ENCODE measurements at places on chromosomes 6 and 20.

DNA sequence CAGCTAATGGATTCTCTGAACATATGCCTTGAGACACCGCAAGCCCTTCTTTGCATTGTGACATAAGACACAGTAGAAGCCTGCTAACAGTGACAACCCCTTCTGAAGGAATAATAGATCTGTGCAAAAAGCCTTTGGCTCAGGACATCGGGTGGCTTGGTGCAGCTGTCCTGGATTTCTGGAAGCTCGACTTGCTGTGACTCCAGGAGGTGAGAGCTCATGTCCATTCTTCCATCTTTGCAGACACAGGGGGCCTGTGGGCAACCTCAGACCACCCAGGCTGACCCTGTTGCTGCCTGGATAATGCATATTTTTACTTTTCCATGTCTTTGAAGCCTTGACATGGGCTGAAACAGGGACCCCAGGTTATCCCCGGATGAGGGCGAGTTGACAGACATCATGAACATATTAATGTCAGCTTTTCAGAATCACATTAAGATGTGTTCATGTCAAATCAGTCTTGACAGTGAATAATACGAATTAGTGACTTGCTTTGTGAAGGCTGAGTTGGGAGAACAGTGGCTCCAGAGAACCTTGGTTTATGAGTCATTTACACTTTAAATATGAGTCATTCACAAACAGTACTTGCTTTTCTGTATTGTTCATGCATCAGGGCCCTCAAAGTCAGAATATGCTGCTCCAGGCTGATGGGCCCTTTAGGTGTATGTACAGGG lies 66.8 kb upstream of the IYD start:
- peak; percentile 77 for DNase-seq

- no peak for DNase-seq
Measured at GRCh38 chr6:5172041-5172653, 87.0 kb downstream of the PPP1R3G start.

GRCh38 chr6:78618970-78619369 lies 248.4 kb upstream of the IRAK1BP1 start:
- DNase-seq, result no peak

DNA sequence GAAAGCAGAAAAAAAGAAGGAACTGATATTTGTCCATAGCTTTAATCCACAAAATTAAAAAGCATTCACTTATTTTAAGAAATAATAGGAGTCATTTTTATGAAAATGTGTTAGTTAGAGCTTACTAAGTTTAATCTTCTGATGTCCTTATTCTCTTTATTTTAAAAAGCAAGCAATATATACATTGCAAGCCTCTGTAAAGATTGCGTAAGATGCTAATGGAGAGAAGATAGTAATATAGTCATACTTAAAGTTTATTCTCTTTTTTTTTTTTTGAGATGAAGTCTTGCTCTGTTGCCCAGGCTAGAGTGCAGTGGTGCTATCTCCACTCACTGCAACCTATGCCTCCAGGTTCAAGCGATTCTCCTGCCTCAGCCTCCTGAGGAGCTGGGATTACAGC lies 39.7 kb downstream of the AIG1 start:
- no peak for DNase-seq

DNA sequence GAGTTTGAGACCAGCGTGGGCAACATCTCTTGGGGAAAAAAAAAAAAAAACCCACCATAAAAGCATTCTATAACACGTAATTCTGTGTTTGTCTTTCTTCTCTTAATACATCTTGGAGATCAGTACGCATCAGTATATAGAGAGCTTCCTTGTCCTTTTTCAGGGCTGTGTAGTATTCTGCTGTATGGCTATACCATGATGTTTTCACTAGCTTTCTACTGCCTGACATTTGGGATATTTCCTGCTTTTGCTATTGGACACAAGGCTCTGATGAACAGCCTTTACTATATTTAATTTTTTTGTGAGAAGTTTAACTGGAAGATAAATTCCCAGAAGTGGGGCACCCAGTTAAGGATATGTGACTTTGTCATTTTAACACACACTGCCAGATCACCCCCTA lies 7.0 kb downstream of the TRIB3 start:
- DNase-seq, result no peak

DNA sequence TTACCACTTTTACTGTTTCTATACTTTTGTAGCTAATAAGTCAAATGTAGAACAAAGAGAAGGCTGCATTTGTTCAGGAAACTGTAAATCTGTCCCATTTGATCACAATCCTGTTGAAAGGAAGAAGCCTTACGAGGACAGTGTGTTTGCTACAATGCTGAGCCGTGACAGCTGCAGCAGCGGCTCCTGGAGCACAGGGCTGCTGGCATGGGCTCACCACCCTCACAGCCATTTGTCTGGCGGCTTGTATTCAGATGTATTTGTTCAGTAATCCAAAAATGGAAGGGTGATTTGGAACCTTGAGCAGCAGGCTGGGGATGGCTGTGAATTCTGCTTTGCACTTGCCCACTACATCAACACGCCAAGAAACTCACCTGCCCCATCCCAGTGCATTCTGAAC lies 5.7 kb downstream of the TUBB2A start:
- DNase-seq, result no peak

DNA sequence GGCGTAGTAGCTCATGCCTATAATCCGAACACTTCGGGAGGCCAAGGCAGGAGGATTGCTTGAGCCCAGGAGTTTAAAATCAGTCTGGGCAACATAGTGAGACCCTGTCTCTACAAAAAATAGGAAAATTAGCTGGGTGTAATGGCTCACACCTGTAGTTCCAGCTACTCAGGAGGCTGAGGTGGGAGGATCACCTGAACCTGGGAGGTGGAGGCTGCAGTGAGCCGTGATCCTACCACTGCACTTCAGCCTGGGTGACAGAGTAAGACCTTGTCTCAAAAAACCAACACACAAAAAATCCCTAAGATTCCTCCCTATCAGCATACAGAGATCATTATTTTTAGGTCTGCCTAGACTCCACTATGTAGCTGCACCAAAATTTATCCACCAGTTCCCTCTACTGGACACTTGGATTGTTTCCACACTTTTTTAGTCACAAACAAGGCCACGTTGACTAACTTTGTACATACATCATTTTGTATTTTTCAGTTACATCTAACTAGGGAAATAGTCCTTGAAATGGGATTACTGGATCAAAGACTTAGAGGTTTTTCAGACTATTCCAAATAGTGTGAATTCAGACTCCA lies 3.6 kb upstream of the PHF1 start:
- no peak for DNase-seq

DNA sequence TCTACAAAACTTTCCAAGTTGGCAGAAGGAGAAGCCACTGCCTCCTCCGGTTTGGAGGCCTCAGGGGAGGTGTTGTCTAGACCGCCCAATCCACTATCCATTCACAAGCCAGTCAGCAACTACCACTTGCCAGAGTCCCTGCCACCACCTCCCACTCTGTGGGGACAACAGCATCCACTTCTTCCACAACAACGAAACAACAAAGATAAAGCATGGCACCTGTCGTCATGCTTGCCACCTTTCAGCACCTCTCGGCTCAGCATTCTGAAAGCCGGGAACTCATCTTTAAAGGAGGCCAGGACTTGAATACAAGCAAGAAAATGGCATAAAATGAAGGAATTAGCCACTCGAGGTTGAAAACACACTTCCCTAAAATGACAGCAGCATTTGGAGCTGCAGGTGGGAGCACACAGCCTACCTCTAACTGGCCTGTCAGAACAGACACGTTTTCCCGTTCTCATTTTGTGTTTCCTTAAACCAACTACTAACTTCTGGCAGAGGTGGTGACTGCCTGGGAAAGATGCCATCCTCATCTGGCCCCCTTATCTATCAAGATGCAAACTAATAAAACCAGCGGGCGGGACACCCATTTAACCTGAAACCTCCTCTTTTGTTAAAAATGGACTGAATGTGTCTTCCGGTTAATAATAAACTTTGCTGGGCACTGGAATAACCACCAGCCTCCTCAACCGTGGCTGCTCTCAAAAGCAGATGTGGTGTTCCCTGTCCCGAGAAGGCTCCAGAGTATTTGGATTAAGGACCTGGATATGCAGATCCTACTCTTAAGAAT lies 21.7 kb downstream of the YTHDF1 start:
- no peak for DNase-seq

GRCh38 chr20:25044261-25044560 lies 13.7 kb downstream of the ACSS1 start:
- no peak for DNase-seq

GRCh38 chr6:4902363-4902762 lies 101.5 kb downstream of the RPP40 start:
- no peak for DNase-seq

GRCh38 chr6:62150048-62150663 lies 135.9 kb downstream of the KHDRBS2 start:
- DNase-seq, result peak; percentile 25

DNA sequence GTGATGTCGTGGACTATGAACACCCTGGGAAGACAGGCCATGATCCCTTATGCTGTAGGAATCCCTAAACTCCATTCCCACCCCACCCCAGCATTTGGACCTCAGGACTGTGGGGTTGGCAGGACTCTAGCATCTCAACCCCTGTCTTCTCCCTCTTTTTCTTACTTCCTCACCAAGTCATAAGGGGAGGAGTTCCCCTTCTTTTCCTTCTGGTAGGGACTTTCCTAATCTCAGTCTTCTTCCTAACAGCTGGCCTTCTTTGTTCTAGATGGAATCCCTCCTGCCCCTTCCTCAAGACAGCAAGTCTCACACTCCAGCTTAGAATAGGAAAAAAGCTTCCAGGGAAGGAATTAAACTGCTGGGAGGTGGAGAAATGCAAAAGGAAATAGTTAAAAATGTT lies 2.3 kb upstream of the SIRPB2 start:
- no peak for DNase-seq

DNA sequence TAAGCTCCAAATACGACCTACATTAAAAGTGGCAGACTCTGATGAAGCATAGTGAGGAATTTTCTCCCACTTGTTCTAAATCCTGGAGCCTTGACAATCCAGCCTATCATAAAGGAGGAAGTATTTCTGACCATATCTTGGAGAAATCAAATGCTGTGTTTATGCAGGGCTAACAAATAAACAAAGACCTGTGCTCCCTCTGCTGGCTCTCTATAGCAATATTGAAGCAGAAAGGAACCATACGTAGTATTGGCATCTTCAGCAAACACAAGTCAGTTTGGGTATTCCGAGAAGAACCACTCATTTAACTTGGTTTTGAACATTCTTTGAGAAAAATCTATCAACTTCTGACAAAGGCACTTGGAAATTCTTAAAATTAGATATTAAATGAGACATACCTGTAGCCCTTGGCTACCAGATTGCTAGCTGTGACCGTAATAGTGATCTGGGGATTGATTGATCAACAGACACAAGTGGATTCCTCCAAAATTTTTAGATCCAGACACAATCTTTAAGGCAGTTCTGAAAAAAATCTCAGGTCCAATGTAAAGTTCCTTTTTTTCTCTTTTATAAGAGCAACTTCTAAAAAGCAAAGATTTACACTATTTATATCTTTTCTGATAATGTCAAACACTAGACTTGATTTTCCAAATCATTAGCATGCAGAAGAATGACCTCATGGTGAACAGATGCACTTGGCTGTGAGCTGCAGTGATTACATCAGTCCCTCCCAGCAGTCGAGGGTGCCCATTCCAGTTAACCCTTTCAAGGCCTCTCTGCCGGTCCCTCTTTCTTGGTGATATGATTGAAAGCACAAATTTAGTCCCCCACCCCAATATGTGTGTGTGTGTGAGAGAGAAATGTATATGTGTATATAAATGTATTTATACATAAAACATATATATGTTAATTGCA lies 40.2 kb downstream of the INSM1 start:
- no peak for DNase-seq

GRCh38 chr6:29853245-29853644 lies 25.6 kb downstream of the HLA-G start:
- no peak for DNase-seq

GRCh38 chr6:37242429-37243052 lies 15.0 kb upstream of the TBC1D22B start:
- peak; percentile 39 for DNase-seq

- peak; percentile 88 for DNase-seq
Measured at GRCh38 chr6:148758492-148758891, 11.7 kb downstream of the UST start.

DNA sequence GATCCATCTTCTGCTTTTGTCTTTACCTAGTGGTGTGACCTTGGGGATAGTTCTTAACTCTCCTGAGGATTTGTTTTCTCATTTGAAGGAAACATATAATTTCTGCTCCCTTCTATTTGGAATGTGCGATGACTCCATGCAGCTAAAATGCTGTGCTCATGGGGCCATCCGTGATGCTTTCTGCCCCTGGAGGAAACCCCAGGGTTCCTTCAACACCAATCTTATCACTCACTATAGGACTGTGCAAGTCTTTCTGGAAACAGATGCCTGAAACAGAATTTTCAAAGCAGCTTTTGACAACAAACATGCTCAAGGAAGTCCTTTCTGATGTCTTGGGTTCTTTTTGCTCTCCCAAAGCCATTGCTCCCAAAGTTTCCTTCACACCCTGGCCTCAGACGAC lies 128.8 kb upstream of the GGTLC1 start:
- no peak for DNase-seq

DNA sequence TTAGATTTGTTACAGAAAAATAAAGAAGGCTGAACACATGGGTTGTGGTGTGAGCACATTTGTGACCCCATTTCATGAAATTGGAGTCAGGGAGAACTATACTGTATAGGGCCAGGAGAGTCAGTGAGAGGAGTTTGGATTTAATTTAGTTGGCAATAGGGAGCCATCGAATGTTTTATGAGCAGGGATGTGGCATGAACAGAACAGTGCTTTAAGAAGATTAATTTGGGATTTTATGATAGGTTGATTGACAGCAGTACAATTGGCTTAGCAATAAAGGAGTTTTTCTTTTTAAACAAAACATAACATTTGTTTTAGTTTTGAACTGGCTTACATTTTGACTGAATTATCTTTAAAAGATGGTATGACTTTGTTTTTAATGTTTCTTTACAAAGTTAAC lies 105.6 kb upstream of the GLP1R start:
- DNase-seq, result no peak

DNA sequence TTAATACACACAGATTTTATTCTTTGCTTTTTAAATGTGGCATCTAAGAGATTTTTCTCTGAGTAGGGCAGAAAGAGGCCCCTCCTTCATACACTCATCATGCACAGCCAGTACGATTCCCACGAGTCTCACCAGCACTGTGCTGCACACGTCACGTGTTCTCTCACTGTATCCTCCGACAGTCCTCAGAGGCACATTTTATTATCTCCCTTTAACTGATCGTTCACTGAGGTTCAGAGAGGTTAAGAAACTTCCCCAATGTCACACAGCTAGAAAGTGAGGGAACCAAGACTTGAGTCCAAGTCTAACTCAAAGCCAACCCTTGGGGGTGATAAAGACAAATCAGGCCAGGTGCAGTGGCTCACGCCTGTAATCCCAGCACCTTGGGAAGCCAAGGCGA lies 142.5 kb downstream of the PREX1 start:
- no peak for DNase-seq
